ENCODE measurements at places on chromosomes 1 and 21.

DNA sequence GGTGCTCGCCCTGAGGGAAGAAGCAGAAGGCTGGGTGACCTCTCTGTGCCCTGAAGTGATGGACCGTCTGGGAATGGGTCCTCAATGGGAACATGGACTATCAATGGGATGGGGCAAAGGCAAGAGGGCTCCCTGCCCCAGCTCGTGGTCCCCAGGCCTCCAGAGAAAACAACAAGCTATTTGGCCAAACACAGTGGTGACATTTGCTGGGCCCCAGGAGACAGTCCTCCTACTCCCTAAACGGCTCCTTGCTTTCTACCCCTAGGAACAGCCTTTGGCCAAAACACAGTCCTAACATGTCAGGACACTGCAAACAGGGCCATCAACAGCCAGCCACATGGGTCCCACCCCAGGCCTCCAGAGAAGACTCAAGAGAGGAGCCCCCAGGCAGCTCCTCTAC, 102.8 kb downstream of the RAVER2 start:
- DNase-seq, result no peak

GRCh38 chr1:218219460-218219859, 65.6 kb upstream of the RRP15 start:
- DNase-seq, result peak; percentile 4

- DNase-seq, result peak; percentile 88
Measured at GRCh38 chr1:231187571-231187970, 25.7 kb downstream of the TRIM67 start.

DNA sequence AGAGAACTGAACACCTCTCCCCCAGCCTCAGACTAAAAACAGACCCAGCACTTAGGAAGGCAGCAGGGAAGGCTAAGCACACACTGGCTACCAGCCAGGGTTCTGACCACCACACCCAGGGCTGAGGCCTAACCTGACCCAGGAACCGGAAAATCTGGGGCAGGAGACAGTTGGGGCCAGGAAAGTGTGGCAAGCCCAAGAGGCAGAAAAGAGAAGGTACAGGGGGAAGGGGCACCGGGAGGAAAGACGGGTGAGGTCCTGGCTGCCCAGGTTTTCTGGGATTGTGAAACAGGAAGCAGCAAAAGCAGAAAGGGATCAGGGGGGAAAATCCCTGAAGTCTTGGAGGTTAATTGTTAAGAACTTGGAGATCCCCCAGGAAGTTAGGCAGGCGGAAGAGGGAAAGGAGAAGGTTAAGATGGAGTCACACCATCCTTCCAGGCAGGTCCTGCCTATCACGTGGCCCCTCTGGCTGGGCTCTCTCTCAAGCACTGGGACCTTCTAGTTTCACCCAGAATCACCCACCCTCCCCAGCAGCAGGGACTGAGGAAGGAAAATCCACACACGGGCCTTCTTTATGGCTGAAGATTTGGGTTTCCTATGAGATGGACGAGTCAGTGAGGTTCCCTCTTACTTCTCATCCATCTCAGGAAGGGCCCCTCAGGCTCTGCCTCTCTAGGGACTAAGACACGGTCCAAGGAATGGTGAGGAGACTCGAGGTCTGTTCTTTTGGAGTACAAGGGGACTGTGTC, 2.6 kb downstream of the HDGF start:
- DNase-seq, result peak; percentile 24

GRCh38 chr1:46820560-46821060, 21.8 kb downstream of the CYP4B1 start:
- DNase-seq, result no peak

DNA sequence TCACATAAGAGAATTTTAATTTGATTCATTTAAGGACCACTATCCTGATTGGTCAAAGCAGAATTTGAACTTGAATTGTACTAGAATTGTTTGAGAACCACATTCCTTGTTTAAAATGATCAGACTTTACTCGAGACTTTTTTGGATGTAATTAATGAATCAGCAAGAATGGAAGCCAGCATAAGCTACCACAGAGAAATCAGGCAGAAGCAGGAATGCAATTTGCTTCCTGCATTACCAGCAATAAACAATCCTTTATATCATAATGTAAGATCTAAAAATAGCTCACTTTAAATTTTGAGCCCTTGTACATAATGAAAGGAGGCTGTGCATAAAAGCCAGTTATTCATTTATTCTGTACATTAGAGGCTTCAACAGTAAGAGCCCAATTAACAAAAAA, 119.8 kb upstream of the BACE2 start:
- DNase-seq, result no peak

GRCh38 chr1:2229037-2229864, 1.1 kb downstream of the SKI start:
- DNase-seq, result peak; percentile 78

GRCh38 chr1:236315092-236315491, 33.3 kb upstream of the ERO1B start:
- DNase-seq, result no peak

- peak; percentile 87 for DNase-seq
Measured at GRCh38 chr1:27536767-27537166, 46.8 kb upstream of the WASF2 start.

DNA sequence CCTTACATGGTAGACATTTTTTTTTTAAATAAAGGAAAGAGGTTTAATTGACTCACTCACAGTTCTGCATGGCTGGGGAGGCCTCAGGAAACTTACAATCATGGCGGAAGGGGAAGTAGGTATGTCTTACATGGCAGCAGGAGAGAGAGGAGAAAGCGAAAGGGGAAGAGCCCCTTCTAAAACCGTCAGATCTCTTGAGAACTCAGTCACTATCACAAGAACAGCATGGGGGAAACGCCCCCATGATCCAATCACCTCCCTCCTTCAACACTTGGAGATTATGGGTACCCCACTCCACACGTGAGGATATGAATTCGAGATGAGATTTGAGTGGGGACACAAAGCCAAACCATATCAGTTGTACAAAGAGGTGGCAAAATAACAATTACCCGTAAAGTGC, 301.7 kb downstream of the GRIK1 start:
- no peak for DNase-seq

DNA sequence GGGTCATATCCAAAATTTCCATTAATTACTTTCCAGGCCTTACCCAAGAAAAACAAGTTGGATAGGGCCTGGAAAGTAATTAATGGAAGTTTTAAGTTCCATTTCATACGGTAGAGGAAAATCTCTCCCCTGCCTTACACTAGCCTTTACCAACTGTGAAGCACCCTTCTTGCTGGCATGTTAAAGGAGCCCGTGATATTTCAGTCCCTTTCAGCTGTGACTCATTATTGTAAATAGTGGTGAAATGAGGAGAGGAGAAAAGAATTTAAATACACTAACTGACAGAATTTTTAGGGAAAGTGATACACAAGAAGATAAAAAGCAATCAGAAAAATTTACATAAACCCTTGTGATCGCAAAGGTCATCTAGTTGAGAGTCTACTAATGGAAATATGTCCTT, 20.3 kb upstream of the KAZN start:
- no peak for DNase-seq

- DNase-seq, result no peak
Measured at GRCh38 chr1:160866695-160867260, 4.1 kb upstream of the CD244 start.

DNA sequence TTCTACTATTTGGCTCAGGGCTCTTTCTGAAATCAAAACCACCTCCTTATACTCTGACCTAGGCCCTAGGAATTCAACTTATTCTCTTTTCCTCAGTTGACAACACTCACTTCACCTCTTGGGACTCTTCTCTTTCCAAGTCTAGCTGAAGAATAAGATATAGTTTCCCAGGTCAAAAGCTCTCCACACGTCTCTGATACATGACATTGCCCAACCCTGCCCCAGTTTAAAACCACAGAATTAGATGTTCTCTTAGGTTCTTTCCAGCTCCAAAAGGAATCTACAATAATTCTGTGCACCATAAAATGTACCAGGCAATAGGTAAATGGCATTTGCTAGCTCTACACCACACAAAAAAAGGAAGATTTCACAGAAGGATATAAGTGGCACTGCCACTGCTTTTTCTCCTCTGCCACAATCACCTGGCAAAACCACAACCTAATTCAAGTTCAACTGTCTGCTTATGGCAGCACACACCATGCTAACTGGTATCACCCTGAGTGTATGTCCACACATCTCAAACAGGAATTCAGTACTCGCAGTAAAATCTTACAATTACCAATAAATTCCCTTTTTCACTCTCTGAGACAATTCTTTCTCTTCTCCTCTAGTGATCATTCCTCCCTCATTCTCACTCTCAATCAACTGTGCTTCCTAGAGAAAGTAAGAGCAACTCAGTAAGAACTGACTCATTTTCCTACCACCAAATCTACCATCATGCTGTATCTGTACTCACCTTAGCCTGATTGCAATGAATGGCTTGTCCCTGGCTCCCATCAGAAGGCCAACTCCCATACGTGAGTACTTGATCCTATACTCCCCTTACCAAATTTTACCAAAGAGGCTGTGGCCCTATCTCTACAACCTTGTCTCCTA, 27.3 kb downstream of the ZBTB8OS start:
- no peak for DNase-seq

- DNase-seq, result no peak
Measured at GRCh38 chr1:43898981-43899380, 34.6 kb upstream of the ARTN start.

DNA sequence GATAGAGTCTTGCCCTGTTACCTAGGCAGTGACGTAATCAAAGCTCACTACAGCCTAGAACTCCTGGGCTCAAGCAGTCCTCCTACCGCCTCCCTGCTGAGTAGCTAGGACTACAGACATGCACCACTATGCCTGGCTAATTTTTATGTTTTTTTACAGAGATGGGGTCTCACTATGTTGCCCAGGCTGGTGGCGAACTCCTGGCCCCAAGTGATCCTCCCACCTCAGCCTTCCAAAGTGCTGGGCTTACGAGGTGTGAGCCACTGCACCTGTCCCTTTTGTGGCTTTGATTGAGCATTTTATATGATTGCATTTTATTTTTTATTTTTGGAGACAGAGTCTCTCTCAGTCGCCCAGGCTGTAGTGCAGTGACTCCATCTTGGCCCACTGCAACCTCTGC, 25.8 kb downstream of the SDCCAG8 start:
- no peak for DNase-seq

GRCh38 chr1:239429163-239429562, 42.8 kb downstream of the CHRM3 start:
- no peak for DNase-seq

- no peak for DNase-seq
Measured at GRCh38 chr1:7456722-7457082, 314.4 kb upstream of the VAMP3 start.

DNA sequence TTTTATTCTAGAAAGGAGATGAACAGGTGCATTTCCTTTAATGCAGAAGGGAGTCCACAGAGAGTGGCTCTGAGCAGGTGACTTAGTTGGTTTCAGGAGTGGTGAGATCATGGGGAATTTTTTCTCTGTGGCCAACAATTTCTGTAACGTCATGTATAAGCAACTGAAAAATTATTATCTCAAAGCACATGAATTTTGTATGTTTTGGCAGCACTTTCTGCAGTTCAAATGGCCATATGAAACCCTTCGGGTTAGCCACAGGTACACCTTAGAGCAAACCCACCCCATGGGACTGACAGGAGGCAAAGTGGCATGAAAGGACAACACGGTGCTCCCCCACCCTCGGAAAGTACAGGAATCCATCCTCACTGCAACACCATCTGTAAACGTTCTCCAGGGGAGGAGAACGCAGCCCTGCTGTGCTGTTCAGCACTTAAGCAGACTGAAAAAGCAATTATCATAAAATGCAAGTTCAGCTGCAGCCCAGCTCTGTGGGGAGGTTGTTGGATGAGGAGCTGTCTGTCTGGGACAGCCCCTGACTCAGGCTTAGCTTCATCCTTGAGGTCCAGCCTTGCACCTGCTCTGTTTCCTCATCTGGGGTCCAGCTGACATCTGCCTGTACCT, 55.8 kb upstream of the CLDN14 start:
- no peak for DNase-seq

- DNase-seq, result no peak
Measured at GRCh38 chr1:151562661-151563060, 22.6 kb downstream of the TUFT1 start.

- no peak for DNase-seq
Measured at GRCh38 chr21:26171258-26172100, 909 bp upstream of the APP start.

GRCh38 chr1:33984906-33985565, 121.2 kb downstream of the HMGB4 start:
- DNase-seq, result peak; percentile 34

DNA sequence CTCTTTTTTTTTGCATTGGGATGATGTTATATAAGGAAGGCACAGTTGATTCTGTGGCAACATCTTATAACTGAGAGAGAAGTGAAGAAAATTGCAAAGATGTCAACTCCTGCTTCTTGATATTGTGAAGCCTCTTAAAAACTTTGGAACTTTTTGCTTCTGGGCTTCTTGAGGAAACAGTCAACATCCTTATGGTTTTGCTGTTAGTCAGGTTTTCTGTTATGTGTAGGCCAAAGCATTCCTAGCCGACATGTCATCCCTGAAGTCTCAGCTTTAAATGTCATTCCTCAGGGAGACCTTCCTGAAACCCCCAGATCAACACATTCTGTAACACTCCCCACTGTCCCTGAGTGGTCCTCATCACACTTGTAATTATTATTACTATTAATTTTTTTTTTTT, 12.6 kb downstream of the FALEC start:
- DNase-seq, result no peak

- no peak for DNase-seq
Measured at GRCh38 chr1:110152133-110152785, 2.0 kb downstream of the SLC6A17 start.

DNA sequence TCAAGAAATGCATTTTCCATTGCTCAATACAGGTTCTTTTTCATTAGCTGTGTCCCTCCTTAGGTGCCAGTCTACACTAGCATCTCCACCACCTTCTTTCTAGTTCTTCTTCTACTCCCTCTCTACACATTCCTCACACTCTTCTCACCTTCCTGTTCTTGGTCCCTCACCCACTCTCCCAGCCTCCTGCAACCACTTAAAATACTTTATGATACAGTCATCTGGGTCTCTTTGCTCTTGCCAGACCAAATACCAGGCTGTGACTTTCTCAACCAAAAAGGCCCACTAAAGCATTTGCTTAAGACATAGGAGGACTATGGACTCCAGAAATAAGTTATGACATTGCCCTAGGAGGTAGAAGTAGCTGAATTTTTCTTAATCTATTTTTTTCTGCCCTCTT, 35.1 kb downstream of the PIGM start:
- DNase-seq, result no peak

DNA sequence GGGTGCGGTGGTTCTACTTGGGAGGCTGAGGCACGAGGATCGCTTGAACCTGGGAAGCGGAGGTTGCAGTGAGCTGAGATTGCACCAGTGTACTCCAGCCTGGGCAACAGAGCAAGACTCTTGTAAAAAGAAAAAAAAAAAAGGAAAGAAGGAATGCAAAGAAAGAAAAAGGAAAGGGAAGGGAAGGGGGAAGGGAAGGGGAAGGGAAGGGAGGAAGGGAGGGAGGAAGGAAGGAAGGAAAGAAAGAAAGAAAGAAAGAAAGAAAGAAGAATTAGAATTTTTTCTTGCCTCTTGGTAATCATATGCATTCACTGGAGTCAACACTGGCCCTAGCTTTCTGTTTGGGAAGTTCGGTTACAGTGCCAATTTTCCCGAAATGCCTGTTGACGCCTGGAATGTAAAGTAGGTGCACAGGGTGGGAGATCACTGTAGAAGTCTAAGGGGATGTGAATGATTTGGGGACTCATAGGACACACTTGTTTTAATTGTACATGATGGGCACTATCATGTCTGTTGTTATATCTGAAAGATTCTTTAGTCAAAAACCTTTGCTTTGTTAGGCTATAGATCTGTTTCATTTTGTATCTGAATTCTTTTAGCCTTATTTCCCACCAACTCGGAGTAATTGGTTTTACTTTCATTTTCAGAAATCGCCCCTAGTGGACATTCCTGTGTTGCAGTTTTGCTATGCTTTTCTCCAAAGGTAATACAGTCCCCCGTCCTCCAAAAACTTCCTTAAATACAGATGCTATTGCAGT, 59.8 kb upstream of the MORC3 start:
- DNase-seq, result peak; percentile 77
